ENCODE measurements at places on chromosomes 6 and 20.

GRCh38 chr6:165847407-165848085 is 184.5 kb upstream of the PDE10A start:
- no peak for DNase-seq

DNA sequence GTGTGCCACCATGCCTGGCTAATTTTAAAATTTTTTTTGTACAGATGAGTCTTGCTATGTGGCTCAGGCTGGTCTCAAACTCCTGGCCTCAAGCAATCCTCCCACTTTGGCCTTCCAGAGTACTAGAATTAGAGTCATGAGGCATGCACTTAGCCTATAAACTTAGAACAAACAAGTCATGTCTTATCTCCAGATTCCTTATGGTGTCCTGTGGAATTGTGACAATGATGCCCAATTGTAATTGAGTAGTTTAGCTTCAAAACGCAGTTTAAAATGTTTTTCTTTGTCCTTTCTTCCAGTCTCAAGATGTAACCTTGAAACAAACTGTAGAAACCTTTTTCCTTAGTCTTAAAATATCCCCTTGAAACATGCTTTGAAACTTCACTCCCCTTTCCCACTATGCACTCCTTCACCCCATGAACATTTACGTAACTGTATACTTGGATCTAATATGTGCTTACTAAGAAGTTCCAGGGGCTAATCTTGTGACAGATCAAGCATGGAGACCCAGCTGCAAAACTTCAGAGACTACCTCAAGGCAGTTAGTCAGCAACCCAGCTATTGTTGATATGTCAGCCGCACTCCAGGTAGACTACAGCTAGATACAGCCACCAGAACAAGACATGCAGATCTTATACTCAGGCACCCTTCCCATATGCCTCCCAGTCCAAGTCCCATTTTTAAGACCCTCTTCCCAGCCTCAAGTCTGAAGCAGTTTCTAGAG is 46.2 kb downstream of the MAN1A1 start:
- DNase-seq: no peak

- DNase-seq: no peak
Observed at GRCh38 chr6:112899541-112899940, 552.4 kb downstream of the RFPL4B start.

- no peak for DNase-seq
Observed at GRCh38 chr6:56692523-56693245, 50.0 kb upstream of the DST start.

GRCh38 chr6:34104186-34104585 is 41.7 kb downstream of the GRM4 start:
- no peak for DNase-seq

- DNase-seq: no peak
Observed at GRCh38 chr6:116139917-116140316, 14.0 kb upstream of the COL10A1 start.

DNA sequence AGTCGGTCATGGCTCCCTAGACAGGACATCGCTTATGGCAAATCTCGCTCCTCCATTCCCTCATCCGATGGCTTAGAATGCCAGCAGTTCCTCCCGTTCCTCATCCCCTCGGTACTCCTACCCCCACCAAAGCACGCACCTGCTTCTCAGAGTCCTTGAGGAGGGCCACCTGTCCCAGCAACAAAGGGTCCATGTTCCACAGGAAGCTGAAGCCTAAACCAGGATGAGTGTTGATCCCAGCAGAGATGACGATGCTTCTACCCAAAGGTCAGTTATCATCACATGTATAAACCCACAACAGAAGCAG is 111.2 kb downstream of the THBS2 start:
- no peak for DNase-seq

DNA sequence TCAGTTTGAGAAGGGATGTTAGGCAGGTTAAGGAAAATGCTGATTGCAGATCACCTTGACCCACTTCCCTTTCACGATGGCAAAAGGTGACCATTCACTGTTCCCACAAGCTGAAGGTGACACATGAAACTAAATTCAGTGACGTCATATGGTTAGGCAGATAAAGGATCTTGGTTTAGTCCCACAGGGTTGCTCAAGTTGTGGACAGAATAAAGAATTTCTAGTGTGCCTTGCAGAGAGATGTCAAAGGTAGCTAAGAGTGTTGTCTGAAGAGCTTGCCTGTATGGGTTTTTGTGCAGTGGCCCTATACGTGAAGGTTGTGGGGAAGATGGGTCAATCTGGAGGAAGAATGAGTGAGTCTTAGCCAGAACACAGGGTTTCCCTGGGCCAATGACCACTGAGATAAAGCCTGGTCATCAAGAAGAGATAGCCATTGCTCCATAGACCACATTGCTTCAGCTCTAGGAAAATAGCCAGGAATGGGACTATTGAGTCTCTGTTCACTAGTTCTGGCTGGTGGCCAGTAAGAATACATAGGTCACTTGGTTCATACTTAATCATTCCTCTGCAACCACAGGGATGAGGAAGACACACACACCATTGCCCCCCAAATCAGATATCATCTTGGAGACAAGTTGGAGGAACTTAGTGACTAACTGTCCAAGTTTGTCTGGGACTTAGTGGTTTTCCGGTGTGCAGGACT is 148.5 kb upstream of the ATXN1 start:
- DNase-seq: no peak

GRCh38 chr6:104940893-104941728 is 15.8 kb upstream of the LIN28B start:
- DNase-seq: peak; percentile 92

- no peak for DNase-seq
Observed at GRCh38 chr6:78917788-78918187, 50.4 kb downstream of the IRAK1BP1 start.

DNA sequence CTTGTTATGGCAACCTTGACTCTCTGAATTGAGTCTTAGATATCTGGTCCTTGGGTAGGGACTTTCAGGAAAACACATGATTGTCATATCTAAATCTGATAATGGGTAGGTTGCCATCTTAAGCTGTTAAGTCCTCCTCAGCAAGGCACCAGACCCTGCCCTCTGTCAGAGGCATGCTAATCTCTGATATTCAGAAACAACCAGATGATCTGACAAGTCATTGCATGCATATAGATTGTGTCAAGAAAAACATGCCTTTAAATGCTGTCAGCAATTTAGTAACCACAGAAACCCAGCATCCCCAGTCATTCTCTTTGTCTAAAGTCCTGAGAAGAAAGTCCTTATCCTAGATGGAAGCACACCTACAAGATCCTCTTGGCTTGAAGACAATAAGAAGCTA is 149.1 kb downstream of the EDN1 start:
- no peak for DNase-seq

- DNase-seq: no peak
Observed at GRCh38 chr6:78942446-78942845, 75.1 kb downstream of the IRAK1BP1 start.

- no peak for DNase-seq
Observed at GRCh38 chr6:109760208-109760607, 69.1 kb downstream of the FIG4 start.

DNA sequence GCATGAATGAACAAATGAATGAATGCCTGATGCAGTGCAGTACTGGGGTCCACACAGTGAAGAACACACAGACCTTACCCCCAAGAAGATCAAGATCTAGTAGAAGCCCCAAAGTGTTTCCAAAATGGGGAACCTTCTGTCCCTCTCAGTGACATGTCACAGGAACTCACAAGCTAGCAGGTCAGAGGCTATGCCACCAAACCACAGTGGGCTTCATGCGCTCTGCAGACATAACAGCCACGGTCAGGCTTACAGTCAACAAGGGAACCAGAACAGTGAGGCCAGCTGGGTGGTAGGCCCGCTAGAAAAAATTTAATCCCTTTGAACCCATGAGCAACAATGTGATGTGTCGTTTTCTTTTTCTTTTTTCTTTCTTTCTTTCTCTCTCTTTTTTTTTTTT is 20.2 kb upstream of the ARFGEF2 start:
- no peak for DNase-seq

GRCh38 chr6:113009682-113010081 is 662.6 kb downstream of the RFPL4B start:
- DNase-seq: no peak

GRCh38 chr6:131013495-131013894 is 49.5 kb downstream of the EPB41L2 start:
- no peak for DNase-seq

DNA sequence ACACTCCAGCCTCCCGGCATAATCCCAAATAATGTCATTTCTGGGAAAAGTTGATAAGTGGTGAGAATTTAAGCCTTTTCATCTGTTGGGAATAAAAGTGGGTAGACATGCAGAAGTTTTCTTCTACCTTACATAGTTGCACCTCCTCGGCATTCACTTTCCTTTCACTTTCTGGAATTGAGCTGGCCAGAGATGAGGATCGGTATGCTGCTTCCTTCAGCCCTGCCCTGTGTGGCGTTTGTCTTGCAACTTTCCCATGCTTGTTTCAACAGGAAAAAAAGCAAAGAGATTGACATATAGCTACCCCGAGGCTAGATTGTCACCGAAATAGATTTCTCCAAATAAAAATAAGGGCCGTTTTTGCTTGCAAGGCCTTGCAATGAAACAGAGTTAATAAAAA is 65.8 kb upstream of the JAG1 start:
- DNase-seq: no peak

GRCh38 chr6:5463690-5464089 is 202.4 kb downstream of the FARS2 start:
- DNase-seq: no peak

DNA sequence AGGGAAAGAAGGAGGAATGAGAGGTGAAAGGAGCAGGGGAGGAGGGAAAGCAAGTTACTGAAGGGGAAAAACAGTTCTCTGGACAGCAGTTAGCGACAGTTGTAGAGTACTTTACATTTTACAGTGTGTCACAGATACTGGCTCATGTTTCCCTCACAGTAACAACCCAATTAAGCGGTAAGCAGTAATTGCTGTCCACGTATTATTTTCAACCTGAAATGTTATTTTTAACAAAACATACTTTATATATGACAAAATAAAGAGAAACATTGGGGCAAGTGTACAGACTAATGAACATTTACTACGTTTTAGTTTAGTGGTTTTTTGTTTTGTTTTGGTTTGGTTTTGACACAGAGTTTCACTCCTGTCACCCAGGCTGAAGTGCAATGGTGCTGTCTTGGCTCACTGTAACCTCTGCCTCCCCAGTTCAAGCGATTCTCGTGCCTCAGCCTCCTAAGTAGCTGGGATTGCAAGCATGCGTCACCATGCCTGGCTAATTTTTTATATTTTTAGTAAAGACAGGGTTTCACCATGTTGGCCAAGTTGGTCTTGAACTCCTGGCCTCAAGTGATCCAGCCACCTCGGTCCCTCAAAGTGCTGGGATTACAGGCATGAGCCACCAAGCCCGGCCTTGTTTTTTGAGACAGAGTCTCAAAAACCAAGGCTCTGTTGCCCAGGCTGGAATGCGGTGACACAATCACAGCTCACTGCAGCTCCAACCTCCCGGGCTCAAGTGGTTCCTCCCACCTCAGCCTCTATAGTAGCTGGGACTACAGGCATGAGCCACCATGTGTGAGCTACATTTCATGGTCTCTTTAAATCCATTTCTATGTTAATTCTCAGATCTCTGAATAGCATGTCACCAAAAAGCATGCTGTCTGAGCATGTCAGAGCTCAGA is 22.6 kb upstream of the BTN3A2 start:
- no peak for DNase-seq

DNA sequence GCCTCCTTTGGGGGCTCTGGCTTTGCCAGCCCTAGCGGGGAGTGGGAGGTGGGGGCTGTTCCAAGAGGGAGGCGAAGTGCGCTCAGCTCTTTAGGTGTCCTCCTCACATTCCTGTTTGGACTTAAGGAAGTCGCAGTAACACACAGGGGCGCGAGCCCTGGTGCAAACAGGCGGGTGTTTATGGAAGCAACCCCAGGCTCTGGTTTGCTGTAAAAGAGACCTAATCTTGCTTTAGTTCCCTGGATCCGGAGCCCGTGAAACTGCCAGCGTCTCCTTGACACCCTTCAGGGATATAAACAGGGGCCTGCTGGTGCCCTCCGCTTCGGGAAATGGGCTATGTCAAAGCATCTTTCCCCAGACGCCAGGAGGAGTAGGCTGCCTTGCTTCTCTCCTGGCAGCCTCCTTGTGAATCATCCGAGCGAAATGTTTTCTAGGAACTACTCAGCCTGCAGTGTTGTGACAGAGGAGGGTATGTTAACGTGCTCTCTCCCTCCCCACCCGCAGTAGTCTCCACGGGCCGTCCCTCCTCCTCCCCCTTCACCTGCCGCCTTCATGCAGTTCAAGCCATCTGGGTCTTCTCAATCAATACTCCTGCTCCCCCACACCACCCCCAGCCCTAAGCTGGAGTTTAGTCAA is 168.0 kb upstream of the LRFN2 start:
- no peak for DNase-seq

DNA sequence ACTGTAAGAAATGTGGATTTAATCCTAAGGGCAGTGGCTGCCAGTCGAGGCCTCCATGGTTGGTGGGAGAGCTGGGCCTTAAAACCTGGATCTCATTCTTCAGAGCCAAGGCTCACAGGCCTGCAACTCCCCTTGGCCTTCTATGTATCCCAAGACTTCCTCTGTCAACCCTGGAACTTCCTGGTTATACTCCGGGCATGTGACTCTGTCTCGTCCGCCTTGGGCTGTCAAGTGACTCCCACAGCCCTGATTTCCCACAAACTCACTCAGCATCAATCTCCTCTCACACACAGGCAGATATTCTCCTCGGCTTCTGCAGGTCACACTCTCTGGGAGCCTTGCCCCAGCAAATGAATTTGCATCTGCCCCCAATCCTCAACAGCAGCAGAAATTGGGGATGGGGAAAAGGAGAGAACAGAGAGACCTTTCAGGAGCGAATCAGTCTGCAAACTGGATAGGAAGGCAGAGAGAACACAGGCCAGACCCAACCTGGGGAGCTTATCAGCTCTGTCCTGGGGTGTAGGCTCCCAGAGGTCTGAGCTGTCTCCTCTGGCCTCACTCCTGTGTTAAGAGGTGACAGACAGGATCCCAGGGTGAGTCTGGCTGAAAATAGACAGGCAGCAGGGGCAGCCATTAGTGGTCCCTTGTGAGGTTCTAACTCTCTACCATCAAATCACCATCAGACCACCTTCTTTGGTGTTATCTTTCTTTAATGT is 30.4 kb upstream of the PREX1 start:
- no peak for DNase-seq

DNA sequence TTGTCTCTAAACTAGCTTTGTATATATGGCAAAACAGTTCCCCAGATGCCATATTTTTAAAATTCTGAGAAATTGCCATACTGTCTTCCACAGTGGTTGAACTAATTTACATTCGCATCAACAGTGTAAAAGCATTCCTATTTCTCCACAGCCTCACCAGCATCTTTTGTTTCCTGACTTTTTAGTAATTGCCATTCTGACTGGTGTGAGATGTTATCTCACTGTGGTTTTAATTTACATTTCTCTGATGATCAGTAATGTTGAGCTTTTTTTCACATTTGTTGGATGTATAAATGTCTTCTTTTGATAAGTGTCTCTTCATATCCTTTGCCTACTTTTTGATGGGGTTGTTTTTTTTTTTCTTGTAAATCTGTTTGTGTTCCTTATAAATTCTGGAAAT is 1222.7 kb upstream of the CITED2 start:
- DNase-seq: no peak

Measured in D341Med (cell line).